Endothelial cell (in vitro differentiated cells): ENCODE measurements at places on chromosomes 1 and 21.
A peak's percentile ranks its signal among the peaks of the same experiment; 100 is the strongest.

DNA sequence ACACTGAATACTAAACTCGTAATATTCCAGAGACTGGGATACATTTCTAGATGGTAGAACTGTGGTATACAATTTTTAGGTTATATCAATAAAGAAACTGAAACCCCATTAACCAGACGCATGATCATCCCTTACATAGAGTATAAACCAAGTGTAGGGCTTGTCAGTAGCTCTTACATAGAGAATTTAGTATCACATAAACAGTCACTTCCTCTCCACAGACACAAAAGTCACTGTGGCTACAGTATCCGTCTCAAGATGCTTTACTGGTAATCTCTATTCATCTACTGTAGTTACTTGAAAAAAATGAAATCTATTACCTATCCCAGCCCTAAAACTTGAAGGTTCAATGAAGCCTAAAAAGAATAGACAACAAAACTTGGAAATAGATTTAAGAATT, 252.3 kb upstream of the TMPRSS15 start:
- no peak for DNase-seq

DNA sequence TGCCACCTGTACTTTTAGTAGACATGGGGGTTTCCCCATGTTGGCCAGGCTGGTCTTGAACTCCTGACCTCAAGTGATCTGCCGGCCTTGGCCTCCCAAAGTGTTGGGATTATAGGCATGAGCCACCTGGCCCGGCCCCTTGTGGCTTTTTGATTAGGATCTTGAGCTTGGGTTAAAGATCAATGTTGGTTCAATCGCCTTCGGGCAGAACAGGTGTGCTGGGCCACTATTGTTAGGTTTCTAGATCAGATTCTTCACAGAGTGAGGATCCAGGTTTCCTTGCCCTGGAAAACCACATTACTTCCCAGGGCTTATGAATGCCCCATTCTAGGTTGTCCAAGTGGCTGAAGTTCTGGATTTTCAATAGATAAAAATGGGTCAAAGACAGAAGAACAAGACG, 6.1 kb downstream of the ETV3 start:
- no peak for DNase-seq

- no peak for DNase-seq
Measured at GRCh38 chr1:15123270-15123669, 30.3 kb upstream of the TMEM51 start.

DNA sequence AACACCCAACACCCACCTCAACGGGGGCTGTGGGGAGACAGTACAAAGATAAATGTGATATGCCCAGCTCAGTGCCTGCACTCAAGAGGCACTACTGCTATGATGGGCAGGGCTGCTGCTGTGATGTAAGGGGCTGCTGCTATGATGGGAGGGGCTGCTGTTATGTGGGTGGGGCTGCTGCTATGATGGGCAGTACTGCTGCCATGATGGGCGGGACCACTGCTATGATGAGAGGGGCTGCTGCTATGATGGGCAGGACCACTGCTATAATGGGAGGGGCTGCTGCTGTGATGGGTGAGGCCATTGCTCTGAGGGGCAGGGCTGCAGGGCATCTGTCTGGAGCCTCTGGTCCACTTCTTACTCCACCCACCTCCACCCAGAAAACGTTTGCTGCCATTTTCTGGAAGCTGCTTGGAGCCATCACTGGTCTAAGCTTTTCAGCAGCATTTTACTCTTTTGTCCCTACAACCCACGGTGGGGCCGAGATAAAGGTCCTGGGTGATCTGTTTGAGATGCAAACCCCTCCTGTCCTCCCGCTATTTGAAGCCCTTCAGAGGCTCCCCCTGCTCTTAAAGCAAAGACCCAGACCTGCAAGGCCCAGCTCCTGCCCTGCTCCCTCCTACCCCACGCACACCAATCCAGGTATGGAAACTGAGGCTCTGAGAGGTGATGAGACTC, 656.9 kb downstream of the PTPRU start:
- no peak for DNase-seq

DNA sequence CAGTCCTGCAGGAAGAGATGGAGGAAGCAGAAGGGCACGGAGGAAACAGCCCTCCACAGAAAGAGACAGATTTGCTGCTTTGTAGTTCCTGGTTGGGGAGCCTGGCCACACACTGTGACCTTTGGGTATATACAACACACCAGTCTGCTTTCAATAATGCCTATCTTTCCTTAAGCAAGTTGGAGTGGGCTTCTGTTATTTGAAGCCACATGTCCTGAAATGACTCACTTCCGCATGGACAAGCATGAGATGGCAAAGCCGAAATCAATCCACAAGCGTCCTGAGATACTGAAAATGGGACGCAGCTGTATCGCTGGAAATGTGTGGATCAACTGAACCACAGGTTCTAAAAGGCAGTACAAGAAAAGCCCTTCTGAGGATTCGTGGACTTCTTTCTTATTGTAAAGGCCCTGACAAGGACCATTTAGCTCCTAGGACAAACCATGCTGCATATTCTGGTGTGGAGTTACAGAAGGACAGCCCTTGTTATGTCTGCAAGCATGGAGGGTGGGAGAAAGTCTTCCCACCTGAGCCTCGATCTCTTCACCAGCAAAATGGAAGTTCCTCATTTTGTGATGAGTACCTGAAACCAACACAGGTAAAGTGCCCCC, 22.7 kb upstream of the FHAD1 start:
- no peak for DNase-seq

DNA sequence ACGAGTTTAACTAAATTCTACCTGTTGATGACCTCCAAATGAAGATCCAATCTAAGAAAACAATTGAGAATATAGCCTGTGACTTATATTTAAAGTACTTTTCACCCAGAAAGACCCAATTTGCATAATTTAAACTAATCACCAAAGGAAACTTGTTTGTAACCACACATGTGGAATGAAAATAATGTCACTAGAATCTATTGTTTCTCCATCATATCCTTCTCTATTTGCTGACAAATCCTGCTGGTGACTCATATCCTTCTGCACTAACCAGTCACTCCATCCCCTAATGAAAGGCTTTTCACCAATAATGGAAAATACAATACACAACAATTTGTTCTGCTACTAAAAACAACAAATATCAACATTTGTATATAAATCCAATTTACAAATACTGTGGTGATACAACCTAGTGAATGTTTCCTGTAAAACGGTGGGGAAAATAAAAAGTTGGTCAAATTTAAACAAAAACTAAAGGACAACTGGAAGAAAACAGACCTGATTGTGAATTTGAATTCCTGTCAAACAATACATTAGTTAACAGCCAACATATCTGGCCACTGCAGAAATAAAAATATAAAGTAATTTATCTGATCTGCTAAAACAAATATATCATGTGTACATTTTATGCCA, 6.5 kb downstream of the PTP4A2 start:
- no peak for DNase-seq

GRCh38 chr1:46242918-46243317, 4.6 kb upstream of the RAD54L start:
- no peak for DNase-seq

- DNase-seq: peak; percentile 90
Measured at GRCh38 chr1:31762726-31763670, 1.1 kb downstream of the ADGRB2 start.

DNA sequence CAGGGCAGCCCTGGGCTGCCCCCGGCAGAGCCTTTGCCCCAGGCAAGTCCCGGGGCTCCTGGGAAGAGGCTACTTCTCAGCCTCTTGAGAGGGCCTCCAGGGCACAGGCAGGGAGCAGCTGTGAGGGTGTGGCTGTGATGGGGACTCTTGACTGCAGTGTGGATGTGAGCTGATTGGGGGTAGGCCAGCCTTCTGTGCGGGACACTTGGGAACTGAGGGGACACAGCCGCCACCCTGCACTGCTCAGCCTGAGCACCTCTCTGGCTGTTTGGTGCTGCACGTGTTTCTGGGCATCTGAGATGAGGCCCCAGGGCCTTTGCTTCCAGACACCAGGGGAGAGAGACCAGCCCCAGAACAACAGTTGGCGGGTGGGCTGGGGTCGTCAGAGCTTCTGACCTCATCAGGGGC, 62.1 kb downstream of the SKI start:
- no peak for DNase-seq

DNA sequence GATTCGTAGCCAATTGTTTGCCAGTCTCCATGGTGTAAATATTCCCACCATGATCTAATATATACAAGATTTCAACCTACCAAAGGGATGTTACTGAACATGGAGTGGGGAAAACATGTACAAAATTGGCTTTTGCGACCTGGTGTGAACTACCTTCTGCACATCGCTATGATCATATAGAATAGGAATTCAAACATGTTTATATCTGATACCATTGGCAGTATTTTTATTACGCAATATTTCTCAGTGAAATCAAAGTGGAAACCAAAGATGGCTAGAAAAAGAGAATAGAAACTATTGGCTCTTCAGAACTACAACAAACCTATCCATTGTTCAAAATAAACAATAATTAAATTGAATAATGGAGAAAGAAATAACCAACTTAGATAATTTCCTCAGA, 285.1 kb downstream of the TPR start:
- no peak for DNase-seq

DNA sequence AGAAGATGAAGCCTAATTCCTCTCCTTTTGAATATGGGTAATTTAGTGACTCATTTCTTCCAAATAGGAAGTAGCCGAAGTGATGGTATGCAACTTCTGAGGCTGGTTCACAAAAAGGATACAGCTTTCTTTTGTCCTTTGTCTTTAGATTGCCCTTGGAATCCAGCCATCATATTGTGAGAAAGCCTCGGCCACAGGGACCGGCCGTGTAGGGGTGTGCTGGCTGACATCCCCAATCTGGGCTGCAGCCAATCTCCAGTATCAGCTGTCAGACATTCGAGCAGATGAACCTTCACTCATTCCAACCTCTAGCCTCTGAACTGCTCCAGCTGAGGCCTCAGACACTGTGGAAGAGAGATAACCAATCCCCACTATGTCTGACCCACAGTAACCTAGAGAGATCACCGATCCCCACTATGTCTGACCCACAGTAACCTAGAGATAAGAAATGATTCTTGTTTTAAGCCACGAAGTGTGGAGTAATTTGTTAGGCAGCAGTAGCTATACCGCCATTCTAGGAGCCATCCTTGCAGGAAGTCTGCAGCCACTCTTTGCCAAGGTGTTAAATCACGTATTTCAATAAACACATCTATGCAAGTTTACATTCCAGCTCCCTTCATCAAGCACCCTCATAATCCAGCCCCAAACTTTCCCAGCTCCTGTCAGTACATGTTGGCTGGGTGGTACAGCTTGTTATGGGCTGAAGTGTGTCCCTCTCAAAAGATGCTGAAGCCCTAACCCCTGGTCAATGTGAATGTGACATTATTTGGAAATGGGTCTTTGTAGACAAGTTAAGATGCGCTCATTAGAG, 2.9 kb upstream of the DIP2A start:
- DNase-seq: no peak

DNA sequence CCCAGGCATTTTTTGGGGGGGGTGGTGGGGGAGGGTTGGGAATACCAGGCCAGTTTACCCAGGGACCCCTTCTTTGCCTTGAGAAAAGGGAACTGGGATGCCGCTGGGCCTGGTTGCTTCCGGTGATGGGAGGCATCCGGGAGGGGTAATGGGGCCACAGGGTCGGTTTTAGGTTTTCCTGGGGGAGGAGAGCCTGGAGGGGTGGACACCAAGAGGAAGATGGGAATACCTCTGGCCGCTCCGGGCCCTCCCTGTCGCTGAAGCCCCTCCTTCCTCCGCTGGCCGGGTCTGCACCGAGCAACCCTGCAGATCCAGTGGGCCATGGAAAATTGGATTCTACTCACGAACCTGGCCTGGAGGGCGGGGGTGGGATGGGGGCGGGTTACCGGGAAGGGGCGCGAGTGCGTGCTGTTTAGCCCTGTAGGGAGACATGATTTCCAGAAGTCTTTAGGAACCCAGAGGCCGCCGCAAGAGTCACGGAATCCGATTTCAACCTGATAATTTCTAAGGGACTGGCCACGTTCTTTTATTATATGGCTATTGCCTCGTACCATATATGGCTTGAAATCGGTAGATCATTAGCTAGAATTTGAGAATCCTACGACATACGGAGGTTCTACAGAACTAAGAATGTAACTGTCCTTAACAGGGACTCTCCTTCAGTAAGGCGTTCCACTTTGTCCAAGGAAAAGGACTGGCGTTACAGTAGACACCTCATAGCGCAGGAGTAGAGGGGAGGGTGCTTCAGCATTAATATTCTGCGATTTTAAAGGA, 749 bp downstream of the AKIRIN1 start:
- DNase-seq: peak; percentile 49

DNA sequence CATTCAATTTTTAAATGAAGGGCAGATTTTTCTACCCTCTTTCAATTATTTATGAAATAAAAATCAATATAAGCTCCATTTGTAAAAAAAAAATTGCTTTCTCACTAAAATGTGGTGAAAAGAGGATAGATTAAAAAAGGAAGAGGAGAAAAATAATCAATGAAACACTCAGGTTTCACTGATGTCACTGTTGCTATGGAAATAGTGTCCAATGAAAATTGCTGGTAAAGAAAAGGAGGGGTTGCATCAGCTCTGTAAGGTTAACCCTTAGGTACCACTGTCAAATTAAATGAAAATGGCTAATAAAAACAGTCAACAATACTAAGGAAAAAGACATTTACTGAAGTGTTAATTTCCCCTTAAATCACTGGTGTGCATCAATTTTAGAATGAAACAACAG, 91.6 kb upstream of the TTC39A start:
- DNase-seq: no peak

DNA sequence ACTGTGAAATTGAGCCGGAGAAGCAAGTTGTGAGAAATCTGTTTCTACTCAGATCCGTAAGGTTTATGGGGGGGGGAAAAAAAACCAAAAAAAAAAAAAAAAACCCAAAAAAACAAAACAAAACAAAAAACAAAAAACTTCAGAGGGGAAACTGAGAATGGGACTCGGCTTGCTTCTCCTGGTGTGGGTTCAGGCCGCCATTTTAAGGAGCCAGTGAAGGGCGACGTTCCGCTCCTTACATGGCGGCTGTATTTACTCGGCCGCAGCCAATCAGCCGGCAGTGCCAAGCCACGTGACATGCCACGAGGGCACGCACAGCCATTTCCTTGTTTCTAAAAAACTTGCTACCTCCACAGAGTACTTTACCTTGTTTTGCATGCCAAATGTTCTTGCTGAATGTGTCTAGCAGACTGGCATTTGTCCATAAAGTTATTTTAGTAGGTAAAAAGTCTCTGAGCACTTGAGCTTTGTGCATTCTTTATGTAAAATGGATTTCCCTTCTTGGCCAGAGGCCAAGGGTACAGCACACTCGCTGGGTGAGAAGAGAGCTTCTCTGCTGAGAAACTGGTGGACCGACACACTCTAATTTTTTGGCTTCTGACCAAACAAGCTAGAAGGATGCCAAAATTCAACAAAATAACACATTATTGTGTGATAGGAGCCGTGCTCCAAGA, 101.8 kb downstream of the NFIA start:
- DNase-seq: no peak

- DNase-seq: no peak
Measured at GRCh38 chr1:68140536-68140935, 90.1 kb upstream of the DIRAS3 start.

- DNase-seq: no peak
Measured at GRCh38 chr1:243745356-243745755, 104.7 kb downstream of the AKT3 start.

- no peak for DNase-seq
Measured at GRCh38 chr1:180230791-180231505, 884 bp downstream of the LHX4 start.

- no peak for DNase-seq
Measured at GRCh38 chr1:182685215-182685614, 828 bp upstream of the RGS8 start.

GRCh38 chr1:167141963-167142362, 48.1 kb downstream of the STYXL2 start:
- no peak for DNase-seq

- DNase-seq: no peak
Measured at GRCh38 chr1:117371441-117372151, 4.3 kb downstream of the MAN1A2 start.

- DNase-seq: no peak
Measured at GRCh38 chr1:96361961-96362360, 359.6 kb upstream of the PTBP2 start.
